ENCODE measurements at places on chromosomes 2 and 18.

DNA sequence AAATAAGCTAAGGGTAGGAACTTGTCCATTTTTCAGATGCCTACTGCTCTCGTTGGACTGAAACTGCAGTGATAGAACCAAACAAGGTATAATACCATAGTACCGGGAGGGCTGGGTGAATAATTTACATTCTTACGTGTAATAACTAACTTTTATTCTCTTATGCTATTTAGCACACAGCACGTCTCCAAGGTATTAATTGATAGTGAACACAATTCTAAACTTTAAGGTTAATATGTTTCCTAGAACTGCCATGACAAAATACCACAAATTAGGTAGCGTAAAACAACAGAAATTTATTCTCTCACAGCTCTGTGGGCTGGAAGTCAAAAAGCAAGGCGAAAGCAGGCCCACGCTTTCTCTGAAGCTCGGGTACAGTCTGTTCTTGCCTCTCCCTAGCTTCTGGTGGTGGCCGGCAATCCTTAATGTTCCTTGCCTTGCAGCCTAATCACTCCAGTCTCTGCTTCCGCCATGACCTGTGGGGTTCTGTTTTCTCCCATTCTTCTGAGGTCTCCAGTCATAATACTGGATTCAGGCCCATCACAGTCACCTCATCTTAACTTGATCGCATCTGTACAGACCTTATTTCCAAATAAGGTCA lies 5.6 kb upstream of the BCL2 start:
- DNase-seq = no peak

GRCh38 chr2:188916736-188917135 lies 57.4 kb upstream of the COL3A1 start:
- DNase-seq = no peak

DNA sequence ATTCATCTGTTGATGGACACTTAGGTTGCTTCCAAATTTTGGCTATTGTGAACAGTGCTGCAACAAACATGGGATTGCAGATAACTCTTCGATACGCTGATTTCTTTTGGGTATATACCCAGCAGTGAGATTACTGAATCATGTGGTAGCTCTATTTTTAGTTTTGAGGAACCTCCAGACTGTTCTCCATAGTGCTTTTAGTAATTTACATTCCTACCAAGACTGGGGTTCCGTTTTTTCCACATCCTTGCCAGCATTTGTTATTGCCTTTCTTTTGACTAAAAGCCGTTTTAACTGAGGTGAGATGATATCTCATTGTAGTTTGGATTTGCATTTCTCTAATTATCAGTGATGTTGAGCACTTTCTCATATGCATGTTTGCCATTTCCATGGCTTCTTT lies 200.3 kb downstream of the MBD5 start:
- no peak for DNase-seq

DNA sequence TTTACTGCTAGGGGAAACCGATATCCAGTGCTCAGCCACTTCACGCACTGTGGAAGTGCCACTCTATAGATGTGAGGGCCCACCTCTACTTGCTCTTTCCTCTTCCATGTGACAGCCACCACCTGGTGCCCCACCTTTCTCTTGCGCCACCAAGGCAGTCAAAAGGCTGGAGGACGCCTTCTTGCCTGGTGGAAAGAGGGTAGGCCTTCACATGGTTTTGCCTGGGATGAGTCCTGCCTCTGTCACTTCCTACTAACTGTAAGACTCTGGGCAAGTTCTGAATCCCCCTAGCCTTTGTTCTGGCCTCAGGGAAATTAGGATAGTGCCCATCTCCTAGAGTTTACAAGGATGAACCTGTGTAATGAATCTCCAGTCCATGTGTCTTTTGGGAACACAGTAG lies 66.1 kb upstream of the ODC1 start:
- no peak for DNase-seq

- DNase-seq = no peak
Measured at GRCh38 chr2:190126798-190127197, 64.3 kb upstream of the MSTN start.

DNA sequence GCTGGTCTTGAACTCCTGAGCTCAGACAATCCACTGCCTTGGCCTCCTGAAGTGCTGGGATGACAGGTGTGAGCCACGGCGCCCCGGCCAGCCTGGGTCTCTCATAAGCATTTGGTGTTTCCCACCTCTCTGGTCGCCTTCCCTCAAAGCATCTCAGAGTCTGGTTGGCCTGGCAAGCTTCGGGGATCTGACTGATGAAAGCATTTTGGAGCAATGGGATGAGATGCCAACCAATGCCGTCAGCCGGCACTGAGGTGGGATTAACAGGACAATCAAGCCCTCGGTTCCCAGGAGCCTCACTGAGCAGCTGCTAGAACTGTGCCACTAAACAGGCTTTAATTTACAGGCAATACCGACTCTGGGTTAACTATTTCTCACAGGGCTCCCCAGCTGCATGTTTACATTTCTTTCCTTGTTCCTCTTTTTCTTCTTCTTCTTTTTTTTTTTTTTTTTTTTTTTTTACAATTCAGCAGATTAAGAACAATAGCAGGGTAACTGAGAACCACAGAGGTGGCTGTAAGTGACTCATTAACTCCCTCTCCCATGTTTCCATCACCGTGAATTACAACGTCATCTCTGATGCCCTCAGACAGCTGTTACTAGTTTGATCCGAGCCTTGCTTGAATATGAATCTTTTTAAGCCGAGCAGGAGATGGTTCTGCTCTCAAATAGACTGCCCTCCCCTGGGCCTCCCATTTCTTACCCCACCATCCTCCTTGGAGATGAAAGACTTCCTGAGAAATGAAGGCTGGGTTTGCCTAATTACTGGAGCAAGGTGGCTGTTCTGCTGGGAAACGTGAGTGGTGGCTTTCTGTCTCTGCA lies 37.9 kb downstream of the ODC1 start:
- DNase-seq = no peak

GRCh38 chr2:218074031-218074430 lies 5.0 kb downstream of the RUFY4 start:
- DNase-seq = peak; percentile 1

DNA sequence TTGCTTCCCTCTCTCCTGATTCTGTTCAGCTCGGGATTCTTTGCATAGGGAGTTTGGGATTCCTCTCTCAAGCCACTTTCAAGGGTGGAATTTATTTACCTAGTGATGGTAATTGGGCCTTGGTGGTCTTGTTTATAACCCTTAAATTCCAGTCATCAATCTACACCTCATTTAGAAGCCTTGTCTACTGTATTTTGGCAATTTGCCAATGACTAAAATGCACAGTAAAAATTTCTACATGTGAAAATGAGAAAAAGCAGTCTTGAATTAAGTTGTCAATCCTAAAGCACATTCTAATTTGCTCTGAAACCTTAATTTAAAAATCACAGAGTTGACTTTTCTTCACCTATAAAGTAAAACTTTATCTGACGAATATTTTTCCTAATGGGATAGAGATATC lies 749.2 kb upstream of the CRIM1 start:
- DNase-seq = no peak

GRCh38 chr18:64678048-64678447 lies 529.2 kb upstream of the LINC00305 start:
- DNase-seq = peak; percentile 64

DNA sequence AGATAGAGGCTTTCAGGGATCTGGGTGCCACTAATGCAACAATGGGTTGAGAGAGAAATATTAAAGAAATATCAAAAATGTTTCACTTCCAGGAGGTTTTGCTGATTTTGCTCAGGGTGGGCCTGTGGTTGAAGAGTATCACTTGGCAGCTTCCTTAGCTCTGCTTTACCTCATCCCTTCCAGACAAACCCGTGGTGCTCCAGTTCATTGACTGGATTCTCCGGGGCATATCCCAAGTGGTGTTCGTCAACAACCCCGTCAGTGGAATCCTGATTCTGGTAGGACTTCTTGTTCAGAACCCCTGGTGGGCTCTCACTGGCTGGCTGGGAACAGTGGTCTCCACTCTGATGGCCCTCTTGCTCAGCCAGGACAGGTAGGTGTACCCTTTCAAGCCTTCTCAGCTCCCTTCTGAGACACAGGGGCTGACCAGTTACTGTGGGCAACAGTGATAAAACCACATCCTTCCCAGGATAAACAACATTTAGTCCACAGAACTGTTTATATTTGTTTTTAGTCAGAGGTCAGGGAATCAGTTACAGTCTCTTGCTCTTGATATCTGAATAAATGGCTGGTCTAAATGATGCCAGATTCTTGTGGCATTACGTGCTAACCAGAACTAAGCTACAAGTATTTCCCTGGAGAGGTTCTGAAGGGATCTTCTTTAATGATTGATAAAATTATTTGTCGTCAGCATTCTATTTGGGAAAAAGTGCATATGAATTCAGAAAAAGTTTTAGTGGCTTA lies 7.0 kb downstream of the SLC14A1 start:
- no peak for DNase-seq

- DNase-seq = peak; percentile 46
Measured at GRCh38 chr2:222903234-222904220, 42.7 kb downstream of the ACSL3 start.

GRCh38 chr18:37854396-37854795 lies 288.8 kb upstream of the CELF4 start:
- DNase-seq = no peak

DNA sequence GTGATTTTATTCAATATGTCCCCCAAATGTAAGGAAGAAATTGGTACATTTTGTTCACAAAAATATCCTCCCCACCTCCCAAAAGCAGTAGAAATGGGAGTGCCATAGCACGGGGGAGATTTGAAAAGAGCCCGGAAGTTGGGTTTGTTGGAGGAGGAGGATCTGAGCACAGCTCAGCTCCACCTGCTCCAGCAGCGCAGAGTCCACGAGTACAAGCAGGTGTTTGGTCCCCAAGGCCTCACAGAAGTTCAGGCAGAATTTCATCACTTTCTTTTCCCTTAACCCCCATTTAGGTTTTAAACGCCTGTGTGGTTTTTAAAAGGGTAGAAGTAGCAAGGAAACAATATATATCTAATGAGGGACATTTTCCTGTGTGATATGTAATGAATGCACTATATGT lies 56.0 kb downstream of the TRAPPC12 start:
- DNase-seq = peak; percentile 35

GRCh38 chr18:70390371-70391090 lies 101.7 kb downstream of the SOCS6 start:
- DNase-seq = no peak

DNA sequence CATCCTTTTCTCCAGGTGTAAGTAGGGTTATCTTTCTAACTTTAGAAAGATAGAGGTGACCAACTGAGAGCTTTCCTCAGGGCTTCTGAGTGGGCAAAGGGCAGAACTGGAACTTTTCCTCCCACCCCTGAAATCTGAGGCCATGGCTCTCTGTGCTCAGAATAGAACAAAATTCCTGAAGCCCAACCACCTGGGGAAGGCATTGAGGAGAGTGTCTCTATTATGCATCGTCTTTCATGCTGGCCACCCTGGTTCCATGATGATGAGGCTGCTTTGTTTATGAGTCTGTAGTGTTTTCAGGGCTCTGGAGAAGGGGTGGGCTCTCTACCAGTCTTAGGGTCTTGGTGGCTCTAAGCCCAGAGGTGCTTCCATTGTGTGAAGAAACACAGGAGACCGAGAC lies 30.7 kb upstream of the IL1R1 start:
- DNase-seq = no peak

- no peak for DNase-seq
Measured at GRCh38 chr2:162172802-162173370, 20.8 kb upstream of the GCG start.

DNA sequence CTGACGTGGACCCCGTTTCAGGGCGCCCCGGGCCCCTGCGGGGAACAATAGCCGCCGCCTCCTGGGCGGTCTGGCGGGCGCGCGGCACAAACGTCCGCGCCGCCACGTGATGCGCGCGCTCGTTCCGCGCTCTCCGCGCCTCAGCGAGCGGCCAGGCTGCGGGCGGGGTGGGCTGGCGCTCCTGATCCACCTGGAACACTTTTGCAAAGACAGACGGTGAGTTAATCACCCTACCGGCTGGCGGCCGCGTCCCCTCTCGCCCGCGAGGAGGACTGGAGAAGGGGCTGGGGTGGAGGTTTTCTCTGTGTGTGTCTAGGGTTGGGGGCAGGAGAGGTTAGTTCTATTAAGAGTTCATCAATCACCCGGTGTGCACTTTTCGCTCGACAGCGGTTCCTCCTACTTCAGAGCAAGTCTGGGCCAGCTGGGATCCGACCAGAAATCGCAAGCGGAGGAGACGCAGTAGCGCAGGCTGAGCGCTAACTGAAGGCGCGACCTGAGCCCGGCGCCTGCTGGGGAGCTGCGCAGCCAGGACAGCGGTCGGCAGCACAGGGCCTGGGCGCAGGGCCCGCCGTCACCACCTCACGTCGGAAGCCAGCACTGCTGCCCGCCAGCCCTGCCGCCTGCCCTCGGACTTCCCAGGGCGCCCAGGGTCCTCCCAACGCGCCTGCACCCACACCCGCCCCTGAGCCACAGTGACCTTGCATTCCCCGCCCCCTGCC lies 10.3 kb upstream of the HOXD1 start:
- peak; percentile 69 for DNase-seq

DNA sequence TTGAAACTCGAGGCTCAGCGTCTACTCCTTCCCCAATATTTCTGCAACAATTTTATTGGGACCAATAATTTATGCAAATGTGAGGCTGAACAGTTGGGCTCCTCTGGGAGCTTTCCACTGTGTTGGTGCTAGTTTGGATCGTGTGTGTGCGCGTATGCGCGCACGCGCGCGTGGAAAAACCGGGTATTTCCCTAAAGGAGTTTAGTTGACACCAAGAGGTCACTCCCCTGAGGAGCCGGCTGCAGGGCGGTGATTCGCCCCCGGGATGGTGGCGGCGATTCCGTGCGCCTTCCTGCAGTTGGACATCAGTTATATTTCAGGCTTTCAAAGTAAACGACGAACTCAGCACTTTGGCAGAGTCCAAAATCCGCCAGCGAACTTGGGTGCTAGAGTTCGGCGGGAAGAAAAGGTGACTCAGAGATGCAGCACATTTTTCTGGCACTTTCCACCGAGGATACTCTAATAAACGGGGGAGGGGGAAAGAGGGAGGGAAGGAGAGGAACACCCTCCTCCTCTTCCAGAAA lies 186.5 kb upstream of the FANCL start:
- DNase-seq = peak; percentile 63

DNA sequence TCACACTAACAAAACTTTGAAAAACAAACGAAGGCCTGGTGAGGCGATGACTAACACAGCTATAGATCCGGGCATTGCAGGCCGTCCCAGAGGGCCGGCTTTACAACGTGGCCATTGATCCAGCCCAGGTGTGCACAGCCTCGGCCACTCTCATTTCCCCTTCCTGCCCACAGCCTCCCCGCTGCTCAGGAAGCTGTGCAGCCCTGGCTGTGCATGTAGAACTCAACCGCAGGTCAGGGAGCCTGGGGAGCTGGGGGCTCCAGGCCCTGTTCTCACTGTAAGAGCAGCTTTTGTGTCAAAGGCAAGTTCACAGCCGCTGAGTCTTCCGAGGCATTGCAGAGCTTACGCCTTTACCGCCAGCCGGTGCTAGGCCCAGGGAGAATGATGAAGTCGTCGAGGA lies 87.2 kb downstream of the LONRF2 start:
- DNase-seq = no peak

GRCh38 chr18:40120356-40120755 lies 1834.7 kb upstream of the PIK3C3 start:
- no peak for DNase-seq

DNA sequence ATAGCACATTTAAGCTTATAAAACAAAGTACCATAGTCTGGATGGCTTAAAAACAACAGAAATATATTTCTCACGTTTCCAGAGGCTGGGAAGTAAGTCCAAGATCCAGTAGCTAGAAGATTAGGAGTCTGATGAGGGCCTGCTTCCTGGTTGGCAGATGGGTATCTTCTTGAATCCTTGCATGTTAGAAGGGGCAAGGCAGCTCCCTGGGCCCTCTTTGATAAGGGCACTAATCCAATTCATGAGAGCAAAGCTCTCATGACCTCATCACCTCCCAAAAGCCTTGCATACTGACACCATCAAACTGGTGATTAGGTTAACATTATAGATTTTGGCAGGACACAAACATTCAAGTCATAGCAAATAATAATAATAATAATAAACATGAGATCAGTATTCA lies 146.4 kb downstream of the CCDC102B start:
- no peak for DNase-seq

All from NCI-H146 (cell line).